Stimulated activated CD4-positive, alpha-beta T cell treated with anti-CD3 and anti-CD28 coated beads, Interleukin-4, amount 100 ng/mL, for 4 hours (primary cell): ENCODE measurements at places on chromosomes 3 and 15.
A peak's percentile ranks its signal among the peaks of the same experiment; 100 is the strongest.

GRCh38 chr3:129327510-129327909, 48.8 kb downstream of the HMCES start:
- DNase-seq = no peak

DNA sequence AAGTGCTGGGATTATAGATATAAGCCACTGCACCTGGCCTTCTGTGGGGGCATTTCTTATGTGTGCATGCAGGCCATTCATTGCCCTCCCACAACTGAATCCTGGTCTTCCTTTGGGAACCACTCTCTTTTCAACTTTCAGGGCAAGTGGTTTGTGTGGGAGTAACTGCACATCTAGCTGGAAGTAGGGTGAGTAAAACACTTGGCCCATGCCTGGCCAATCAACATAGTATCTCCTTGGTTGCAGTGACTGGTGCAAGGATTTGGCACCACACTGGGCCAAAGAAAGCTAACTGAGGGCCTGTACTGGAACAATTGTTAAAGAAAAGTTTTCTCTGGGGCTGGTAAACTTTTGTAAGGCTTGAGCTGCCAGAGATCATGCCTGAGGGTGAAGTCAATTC, 189.2 kb upstream of the FEZF2 start:
- DNase-seq = no peak

GRCh38 chr3:43285644-43286043, 696 bp upstream of the SNRK start:
- no peak for DNase-seq

DNA sequence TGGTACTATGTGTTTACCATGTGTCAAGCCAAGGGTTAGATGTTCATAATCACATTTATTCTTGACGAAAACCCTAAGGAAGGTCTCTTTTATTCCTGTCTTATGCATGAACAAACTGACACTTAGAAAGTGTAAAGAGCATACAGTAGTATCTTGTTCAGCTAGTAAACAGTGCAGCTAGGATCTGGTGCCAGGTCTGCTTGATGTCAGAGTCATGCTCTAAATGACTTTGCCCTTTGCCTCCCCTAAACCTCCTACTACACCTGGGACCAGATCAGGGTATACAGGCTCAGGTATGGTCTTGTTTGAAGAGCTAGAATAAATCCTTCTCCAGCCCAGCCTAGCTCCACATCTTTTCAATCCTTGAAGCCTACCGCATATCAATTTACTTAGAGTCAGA, 232.4 kb downstream of the ADAMTSL3 start:
- DNase-seq = no peak

DNA sequence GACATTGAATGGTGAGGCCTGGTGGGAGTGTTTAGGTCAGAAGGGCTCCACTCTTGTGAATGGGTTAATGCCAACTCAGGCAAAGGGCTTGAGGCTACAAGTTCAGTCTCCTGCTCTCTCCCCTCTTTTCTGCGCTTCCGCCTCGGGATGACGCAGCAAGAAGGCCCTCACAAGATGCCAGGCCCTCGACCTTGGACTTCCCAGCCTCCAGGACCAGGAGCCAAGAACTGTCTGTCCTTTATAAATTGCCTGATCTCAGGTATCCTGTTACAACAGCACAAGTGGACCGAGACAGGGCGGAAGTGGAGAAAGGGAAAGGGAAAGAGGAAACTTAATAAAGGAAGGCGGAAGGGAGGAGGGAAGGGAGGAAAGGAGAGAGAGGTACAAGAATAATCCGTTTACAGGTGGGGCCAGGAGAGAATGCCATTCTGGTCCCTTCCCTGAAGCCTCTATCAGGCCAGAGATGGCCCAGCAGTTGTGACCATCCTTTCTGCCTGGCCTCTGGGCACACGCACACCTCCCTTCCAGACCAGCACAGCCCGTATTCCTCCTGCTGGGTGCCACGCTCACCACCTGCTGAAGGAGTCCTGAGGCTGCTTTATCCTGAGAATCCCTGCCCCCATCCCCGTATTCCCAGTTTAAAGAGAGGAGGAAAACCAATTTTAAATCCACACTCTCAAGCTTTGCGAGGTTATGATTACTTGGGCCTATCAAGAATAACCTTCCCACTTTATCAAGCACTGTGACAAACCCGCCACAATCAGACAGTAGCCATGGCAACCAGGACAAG, 64.2 kb downstream of the OXNAD1 start:
- DNase-seq = no peak

GRCh38 chr15:90871716-90872485, 3.5 kb downstream of the FURIN start:
- DNase-seq = peak; percentile 19

- no peak for DNase-seq
Measured at GRCh38 chr15:47908486-47908885, 191.2 kb downstream of the SEMA6D start.

DNA sequence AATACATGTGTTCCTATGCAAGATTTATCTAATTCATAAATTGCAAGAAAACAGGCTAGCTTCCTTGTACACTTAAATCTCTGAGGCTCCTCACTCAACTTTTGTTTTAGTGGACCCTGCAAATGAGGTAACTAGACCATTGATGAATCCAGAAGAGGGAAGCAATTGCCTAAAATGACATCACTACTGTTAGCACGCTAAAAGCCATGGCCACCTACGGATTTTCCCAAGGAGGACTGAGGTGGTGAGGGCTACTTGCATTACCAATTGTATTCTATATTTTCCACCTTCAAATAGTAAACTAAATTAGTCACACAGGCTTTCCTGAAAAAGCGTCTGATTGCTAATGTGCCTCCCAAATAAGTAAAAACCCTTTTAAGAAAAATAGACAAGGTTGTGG, 140.7 kb downstream of the GADL1 start:
- no peak for DNase-seq

DNA sequence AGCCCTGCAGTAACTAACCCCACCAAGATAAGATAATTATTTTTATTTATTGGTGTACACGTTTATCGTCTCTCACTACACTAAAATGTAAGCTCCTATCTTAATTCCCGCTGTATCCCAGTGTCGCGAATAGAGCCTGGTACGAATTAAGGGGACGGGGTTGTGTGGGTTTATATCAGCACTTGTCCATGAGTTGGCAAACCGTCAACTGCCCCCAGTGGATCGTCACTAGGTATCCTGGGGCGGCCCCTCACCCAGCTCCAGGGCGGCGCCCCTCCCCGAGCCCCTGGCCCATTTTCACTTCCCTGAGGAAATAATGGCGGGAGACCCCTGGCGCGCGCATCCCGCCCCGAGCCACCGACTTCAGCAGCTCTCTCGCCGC, 465 bp downstream of the RUVBL1 start:
- DNase-seq = peak; percentile 5

GRCh38 chr3:177751770-177752169, 554.5 kb upstream of the TBL1XR1 start:
- DNase-seq = no peak

DNA sequence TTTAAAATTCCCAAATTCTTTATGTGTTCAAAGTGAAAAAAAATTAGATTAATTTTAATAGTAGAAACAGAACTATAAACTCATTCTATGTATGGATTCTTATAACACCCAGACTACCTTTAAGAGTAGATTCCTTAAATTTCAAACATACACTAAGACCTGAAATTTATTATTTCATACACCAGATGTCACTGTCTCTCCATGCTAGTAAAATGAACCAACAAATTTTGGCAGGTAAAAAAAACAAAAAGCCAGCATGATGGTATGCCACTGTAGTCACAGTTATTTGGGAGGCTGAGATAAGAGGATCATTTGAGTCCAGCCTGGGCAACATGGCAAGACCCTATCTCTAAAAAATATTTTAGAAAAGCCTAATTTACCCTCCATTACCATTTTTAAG, 461.3 kb upstream of the NAALADL2 start:
- no peak for DNase-seq

DNA sequence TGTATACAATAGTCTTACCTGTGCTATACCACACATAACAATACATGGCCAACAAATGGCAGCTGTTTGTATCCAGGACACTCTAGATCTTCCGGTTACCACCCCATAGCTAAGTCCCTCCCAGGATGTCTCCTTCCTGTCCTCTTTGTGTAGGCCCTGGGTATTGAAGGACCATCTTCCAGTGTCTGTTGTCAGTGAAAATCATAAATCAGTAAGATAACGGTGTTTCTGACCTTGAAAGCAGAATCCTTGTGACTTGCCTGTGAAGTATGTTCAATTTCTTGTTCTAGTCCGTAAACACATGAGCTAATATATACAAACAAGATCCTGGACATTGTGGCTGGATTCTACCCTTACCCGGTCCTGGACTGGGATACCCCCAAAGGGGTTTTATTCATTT, 462.8 kb downstream of the NTRK3 start:
- no peak for DNase-seq

DNA sequence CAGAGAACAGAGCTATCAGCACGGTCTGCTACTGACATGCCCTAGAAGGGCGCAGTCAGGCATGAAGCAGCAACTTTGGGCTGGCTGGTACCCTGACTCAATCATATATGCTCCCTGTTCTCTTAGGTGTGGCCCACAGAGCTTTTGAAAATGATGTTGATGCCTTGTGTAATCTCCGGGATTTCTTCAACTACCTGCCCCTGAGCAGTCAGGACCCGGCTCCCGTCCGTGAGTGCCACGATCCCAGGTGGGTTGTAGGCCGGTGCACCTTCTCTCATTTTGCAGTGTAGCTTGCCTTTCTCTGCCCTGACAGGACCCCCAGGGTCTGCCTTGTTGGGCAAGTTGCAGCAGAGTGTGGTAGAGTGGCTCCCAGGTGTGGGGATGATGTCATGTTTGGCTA, 47.7 kb downstream of the PCCB start:
- DNase-seq = no peak

DNA sequence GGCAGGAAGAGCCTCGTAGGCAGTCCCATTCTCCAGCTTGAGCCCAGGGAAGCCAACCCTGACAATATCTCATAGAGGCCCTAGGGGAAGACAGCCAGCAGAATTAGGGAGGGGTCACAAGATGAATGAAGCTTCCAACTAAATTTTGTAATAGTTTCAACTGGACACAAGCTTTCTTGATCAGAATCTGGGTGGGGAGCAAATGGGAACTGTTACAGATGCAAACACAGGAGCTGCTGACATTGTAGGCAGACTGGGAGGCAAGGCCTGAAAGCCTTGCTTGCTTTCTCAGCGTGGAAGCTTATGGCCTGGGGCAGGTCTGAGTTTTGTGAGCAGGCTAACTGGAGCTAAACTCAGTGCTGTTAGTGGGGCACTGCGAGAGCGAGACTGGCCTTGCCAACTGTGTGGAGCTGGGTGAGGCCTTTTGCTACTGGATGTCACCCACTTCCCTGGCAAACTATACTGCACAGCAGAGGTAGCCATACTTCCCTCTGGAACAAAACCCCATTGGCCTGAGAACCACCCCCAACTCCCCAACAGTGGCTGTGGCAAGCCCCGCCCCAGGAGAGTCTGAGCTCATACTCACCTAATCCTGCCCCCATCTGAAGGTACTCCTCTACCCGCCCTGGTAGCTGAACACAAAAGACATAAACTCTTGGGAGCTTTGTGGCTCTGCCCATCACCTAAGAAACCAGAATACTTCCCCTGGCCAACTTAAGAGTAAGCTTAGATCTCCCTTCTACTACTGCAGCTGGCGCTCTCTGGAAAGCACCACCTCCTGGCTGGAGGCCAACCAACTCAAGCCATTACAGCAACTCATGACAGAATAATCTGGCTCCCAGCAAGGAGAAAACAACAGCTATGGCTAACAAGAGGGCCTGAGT, 42.9 kb downstream of the CFAP20DC start:
- DNase-seq = no peak

DNA sequence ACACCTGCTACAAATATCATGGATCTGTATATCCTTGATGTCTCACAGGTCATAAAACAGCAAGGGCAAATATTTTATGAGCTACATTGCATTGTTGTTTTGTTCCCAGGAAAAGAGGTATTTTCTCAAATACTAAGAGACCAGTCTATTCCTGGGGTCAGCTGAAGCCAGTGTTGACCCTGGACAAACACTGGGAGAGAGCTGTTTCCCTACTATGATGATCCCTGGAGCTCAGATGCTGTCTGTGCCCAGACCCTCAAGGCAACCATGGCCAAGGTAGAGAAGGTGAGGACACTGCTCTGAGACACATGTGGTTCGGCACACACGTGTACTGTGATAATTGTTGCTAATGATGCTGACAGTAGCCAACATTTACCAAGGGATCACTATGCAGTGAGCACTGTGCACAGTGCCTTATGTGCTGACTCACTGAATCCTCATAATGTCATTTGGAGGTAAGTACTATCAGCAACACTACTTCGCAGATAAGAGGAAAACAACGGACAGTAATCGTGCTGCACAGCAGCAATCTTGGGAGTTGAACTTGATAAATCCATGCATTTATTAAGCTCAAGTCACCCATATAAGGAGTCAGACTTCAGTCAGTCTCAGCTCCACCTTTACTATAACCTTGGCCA, 943.6 kb downstream of the FHIT start:
- DNase-seq = no peak
